ENCODE measurements at places on chromosomes 2 and 18.
A peak's percentile ranks its signal among the peaks of the same experiment; 100 is the strongest.

DNA sequence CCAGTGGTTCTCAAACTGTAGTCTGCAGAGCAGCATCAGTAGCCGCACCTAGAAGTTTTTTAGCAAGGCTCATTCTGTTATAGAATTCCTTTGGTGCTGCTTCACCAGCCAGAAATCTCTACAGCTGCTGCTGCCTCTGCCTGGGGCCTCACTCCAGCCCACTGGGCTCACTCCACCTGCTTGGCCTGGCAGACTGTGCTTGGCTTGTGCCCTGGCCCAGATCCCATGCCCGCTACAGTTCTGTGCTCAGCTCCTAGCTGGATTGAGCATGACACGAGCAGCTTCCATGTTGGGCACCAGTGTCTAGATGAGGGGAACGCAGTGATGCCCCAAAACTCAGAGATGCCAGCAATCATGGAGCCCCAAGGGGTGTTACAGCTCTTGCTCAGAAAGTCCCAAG lies 22.6 kb downstream of the MAPK4 start:
- no peak for DNase-seq

- no peak for DNase-seq
Observed at GRCh38 chr2:74498500-74499266, 720 bp downstream of the LBX2 start.

DNA sequence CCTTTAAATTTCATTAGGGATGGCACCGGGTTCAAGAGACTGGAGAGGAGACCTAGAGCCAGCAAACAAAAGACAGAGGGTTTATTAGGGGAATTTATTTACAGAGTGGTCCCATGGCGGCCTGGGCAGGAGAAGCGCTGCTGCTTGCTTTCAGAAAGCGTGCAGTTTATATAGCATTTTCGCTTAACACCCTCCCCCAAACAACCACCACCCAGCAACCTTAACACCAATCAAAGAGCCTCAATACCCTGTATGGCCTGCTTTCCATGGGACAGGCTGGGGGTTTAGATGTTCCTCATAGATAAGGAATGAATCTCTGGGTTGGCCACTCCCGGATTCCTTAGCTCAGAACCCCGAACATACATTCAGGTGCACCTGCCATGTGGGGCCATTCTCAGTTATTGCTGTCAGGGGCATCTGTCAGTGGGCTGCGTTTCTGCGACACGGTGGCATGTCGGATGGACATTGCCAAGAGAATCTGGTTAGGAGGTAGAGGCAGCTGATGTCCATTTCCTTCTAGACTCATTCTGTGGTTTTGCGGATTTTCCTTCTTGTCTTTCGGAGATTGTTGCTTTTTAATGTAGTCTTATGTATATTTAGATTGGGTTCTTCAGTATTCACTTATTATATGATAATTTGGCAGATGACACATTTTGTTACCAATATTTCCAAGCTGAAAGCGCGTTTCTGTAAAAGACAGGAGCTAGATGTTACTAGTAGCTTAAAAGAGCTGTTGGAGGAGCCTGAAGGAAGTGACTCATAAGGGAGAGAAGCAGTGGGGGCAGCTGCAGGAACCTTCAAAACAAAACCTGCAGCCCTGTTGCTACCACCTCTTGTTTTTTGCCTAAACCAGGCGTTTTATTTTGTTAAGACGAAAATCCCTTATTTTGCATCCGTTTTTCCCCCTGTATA lies 7.2 kb downstream of the AGAP1 start:
- DNase-seq = no peak

DNA sequence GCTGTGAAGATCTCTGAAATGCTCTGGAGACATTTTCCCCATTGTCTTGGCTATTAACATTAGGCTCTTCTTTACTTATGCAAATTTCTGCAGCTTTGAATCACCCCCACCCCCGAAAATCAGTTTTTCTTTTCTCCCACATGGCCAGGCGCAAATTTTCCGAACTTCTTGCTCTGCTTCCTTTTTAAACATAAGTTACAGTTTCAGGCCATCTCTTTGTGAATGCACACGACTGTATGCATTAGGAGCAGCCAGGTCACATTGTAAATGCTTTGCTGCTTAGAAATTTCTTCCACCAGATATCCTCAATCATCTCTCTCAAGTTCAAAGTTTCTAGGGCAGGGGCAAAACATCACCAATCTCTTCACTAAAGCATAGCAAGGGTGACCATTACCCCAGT lies 106.8 kb downstream of the PARD3B start:
- no peak for DNase-seq

DNA sequence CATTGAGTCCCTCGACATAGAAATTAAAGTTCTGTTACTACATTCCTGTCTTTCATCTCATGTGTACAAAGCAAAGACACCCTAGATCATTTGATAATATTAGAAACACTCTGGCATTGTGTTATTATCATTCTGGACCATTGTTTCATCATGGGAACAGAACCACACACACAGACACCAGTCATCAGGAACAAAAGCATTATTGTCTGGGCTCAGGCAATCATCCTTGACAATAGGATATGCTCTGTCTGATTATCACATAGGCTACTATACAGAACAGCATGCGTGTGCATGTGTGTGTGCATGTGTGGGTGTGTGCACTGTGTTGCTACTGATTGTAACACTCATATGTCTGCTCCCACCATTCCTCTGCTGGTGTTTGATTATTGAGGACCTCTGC lies 242.5 kb downstream of the SH3BP4 start:
- DNase-seq = no peak

- no peak for DNase-seq
Observed at GRCh38 chr2:27118525-27119329, at the start of gene CGREF1. Gene CGREF1, minus strand, starts transcription at chr2:27119128. Its CDS starts 14,762 bp downstream, at chr2:27104366.

GRCh38 chr2:95029898-95030341 lies 4.4 kb downstream of the MAL start:
- no peak for DNase-seq

- peak; percentile 46 for DNase-seq
Observed at GRCh38 chr2:238370823-238371372, 50.6 kb downstream of the TRAF3IP1 start.

DNA sequence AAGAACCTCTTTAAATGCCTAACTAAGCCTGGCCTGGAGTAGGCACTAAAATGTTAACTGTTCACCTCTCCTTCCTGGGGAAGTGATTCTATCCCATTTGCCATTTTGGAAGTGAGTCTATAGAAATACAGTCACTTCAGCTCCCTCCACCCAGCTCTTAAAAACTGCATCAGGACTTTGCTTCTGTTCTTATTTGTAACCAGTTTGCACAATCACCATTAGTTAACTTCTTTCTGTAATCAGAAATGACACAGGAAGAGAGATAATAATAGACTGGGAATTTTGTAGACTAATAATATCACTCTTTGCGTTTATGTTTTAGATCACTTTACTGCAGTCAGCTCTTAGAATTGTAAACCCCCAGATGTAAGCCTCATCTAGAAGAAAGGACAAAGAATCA lies 16.0 kb upstream of the MARCO start:
- no peak for DNase-seq

DNA sequence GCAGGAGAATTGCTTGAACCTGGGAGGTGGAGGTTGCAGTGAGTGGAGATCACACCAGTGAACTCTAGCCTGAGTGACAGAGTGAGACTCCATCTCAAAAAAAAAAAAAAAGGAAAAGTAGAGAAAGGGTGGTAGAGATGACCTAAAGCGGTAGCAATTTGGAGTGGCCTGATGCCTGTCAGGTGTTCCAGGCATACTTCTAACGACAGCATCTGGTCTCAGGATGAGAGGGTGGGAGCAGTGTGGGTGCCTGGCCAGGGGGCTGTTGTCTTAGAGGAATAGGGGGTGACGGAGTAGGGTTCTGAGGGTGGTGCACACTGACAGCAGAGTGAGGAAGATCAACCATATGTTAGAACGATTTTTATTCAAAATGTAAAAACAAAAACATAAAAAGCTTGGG lies 21.8 kb downstream of the ZNF236 start:
- DNase-seq = no peak

DNA sequence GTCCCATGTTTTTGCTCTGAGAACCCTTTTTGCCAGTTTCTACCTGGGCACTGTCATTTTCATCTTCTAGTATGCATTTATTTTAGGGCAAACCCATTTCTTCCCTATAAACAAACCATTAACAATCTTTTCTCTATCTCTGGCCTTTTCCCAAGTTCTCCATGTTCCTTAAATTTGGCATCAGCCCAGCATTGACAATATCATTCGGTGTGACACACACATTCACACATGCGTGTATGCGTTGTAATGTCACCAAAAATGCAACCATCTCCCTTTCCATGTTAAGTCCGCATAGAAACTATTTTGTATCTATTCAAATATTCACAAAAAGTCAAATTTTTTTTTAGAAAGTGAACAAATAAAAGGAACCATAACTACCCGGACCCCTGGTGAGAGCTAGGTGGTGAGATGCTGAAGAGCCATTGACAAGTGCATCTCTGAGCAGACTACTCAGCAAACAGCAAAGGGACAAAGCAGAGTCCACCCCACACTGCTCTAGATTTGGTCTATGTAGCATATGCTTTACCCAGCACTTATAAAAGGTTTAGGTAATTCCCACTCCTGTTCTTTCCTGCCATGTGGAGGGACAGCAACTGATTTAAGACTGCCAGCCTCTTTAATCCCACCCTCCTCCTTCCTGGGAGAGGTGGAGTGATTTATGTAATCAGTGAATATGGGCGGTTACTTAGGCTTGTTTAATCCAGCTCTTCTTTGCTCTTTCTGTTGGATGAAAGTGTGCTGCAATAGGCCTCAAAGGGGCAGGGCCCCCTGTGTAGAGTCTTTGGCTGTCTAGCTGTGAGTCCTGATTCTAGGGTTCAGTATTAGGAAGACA lies 124.1 kb downstream of the METTL8 start:
- no peak for DNase-seq

GRCh38 chr2:69304656-69305055 lies 82.4 kb downstream of the GFPT1 start:
- DNase-seq = no peak

DNA sequence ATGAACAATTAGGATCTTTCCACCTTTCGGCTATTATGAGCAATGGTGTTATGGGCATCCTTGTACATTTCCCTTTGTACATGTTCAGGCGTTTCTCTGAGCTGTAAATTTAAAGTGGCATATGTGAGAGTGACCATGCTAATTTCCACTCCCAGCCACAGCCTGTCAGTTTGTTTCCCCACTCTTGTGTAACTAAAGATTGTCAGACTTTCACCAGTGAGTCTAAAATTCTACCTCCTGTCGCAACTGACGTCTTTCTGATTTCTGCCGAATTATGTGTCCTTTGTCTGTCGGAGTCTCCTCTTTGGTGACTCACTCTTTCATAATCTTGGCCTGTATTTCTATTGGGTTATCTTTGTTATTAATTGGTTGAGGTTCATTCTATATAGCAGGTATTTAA lies 50.7 kb downstream of the TRAPPC12 start:
- DNase-seq = no peak

- DNase-seq = peak; percentile 5
Observed at GRCh38 chr18:54127759-54128378, 96.6 kb downstream of the MBD2 start.

GRCh38 chr2:20113986-20114938 lies 62.8 kb upstream of the LAPTM4A start:
- no peak for DNase-seq

DNA sequence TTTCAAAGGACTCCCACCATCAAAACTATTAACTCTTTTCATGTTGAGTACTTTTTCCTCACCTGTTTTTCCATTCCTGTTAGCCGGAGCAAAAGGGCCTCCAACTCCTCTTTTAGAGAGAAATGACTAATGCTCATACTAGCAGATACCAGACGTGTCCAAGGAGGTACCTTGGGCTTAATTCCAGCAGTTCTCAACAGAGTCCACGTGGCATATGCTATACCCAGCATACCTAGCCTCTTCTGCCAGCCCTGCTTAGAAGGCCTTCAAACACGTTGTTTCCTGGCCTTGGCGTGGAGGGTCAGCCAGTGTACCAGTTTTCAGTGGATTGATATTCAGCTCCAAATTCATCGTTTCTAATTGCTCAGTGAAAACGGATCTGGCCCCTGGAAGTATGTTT lies 123.9 kb downstream of the MGAT5 start:
- DNase-seq = no peak

DNA sequence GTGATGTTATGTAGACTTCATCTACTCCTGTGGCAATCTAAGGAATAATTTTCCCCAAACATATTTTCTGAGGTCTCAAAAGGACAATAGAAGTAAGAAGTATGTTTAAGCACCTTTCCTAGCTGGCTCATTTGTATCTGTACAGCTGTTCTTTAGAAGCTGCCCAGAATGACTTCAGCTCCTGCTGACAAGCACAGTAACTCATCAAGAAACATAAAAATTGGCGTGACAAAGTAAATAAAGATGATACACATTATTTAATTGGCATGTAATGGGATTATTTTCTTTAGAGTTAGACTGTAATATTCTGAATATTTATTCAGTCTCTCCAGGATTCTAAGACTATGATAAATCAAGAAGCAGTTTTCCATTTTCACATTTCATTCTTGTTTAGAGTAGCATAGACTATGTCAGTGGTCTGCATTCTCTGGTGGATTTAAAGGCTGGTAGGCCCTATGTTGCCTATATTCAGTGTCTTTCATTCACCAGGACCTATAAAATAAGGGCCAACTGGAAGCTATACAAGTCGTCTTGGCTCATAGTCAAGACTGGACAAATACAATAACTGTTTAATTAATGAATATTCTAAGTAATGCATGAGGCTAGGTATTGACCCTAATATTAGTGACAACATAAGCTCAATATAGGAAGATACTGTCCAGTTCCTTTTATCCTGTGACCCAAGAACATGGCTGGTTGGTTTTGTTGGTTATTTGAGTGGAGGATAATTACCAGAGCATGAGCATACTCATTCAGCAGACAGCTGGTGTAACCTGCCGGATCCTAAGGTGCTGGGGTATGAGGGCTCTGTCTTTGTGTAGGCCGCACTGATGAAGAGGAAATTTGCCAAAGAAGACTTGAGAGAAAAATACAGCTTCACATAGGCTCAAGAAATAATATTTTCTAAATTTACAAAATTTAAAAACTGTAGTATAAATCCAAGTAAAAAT lies 107.0 kb downstream of the PDE1A start:
- no peak for DNase-seq

GRCh38 chr2:6067806-6068205 lies 375.6 kb downstream of the SOX11 start:
- no peak for DNase-seq

DNA sequence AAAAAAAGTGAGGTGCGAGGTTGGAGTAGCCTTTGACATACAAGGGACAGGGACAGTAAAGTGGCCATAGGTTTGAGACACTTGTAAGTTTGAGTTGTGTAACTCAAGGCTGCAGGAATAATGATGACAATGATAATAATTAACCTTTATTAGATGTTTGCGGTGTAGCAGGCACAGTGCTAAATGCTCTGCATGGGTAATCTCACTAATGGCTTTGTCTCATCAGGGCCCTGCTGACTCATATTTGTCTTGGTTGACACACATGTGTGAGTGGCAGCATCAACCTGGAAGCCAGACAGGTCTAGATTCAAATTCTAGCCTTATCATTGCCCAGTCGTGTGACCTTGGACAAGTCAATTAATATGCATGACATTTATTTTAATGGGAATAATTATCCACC lies 126.2 kb downstream of the FSHR start:
- DNase-seq = no peak
